ENCODE measurements at places on chromosomes 6 and 20.

- peaks cover 12% of the 10 kb centered on the region for H3K4me1 ChIP-seq
- no peak overlapping the region for H3K4me3 ChIP-seq
- no peaks in the 10 kb centered on the region for H3K36me3 ChIP-seq
- H3K27me3 ChIP-seq: no peaks in the 10 kb centered on the region
These were observed 3.4 kb upstream of the HELZ2 start for GRCh38 chr20:63577317-63577894.

DNA sequence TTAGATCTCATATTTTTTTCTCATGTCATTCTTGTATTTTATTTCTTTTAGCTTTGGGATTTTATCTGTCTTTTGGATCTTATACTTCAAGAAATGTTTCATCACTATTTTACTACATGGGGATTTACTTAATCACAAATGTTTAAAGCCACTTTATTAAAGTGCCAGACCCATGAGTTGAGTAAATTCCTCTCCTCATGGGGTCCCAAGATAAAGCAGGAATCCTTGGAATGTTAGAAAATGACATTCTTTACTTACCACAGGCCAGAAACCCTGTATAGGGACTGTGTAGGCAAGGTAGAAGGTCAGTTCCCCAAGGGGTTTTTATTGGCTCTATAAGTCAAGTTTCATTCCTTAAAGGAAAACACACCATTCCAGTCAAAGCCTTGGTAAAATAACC is 28.4 kb upstream of the OR2J2 start:
- H3K27ac ChIP-seq: no peak overlapping the region
- no peak overlapping the region for H3K4me3 ChIP-seq
- no peaks in the 10 kb centered on the region for H3K27me3 ChIP-seq
- H3K36me3 ChIP-seq: no peaks in the 10 kb centered on the region
- DNase-seq: no peak
- no peaks in the 10 kb centered on the region for H3K4me1 ChIP-seq

GRCh38 chr6:47414423-47415167 is 63.0 kb upstream of the CD2AP start:
- no peak overlapping the region for H3K27ac ChIP-seq
- H3K4me1 ChIP-seq: peaks cover 16% of the 10 kb centered on the region
- H3K4me3 ChIP-seq: peak overlapping the region; percentile 66
- DNase-seq: peak; percentile 54

- H3K4me1 ChIP-seq: no peaks in the 10 kb centered on the region
- no peak for DNase-seq
- no peak overlapping the region for H3K27ac ChIP-seq
- no peak overlapping the region for H3K4me3 ChIP-seq
- no peaks in the 10 kb centered on the region for H3K36me3 ChIP-seq
- H3K27me3 ChIP-seq: no peaks in the 10 kb centered on the region
These were observed 164.4 kb downstream of the SIM1 start for GRCh38 chr6:100300221-100300736.

DNA sequence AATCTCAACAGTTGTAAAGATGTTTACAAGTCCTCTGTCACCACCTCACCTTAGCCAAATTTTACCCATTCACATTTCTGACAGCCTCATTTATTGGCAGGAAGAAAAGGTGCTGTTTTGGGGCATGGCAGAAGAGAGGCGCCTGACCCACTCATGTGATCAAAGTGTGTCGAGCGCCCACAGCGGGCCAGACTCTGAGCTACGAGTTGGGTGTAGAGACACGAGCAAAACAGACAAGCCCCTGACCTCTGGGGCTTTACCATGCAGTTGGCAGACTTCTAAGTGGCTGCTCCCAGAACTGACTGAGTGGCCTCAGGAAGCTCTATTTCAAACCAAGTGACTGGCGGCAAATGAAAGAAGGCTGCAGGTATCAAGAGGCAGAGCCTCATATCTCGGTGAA is 167.0 kb downstream of the SOBP start:
- peak overlapping the region; percentile 92 for H3K27ac ChIP-seq
- H3K27me3 ChIP-seq: no peaks in the 10 kb centered on the region
- peak; percentile 81 for DNase-seq
- H3K4me3 ChIP-seq: peak overlapping the region; percentile 70
- H3K36me3 ChIP-seq: no peaks in the 10 kb centered on the region
- peaks cover 68% of the 10 kb centered on the region for H3K4me1 ChIP-seq

- H3K27ac ChIP-seq: no peak overlapping the region
- no peak for DNase-seq
- H3K4me3 ChIP-seq: no peak overlapping the region
- H3K27me3 ChIP-seq: no peaks in the 10 kb centered on the region
- H3K4me1 ChIP-seq: peaks cover 3% of the 10 kb centered on the region
- no peaks in the 10 kb centered on the region for H3K36me3 ChIP-seq
These were observed 62.7 kb downstream of the EDN3 start for GRCh38 chr20:59363101-59363500.

- no peaks in the 10 kb centered on the region for H3K27me3 ChIP-seq
- H3K4me1 ChIP-seq: no peaks in the 10 kb centered on the region
- no peak overlapping the region for H3K4me3 ChIP-seq
- no peak overlapping the region for H3K27ac ChIP-seq
These were observed 39.7 kb upstream of the PHIP start for GRCh38 chr6:79117752-79118151.

DNA sequence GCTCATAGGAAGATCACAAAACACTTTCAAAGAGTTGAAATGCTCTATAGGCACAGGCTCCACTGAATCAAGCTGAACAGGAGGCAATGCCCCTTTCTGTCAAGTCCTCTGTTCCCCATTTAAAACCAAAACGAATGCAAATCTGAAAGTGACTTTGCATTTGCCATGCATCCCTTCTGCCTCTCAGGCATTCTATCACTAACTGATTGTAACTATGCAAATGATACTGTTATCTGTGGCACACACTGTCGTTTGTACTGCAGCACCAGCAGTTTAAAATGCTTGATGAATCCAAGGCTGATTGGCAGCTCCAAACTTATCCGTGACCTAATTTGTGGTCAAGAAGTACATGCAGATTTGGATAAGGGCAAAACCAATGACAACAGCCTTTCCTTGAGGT is 1067.5 kb upstream of the MAP3K7 start:
- H3K36me3 ChIP-seq: no peaks in the 10 kb centered on the region
- no peaks in the 10 kb centered on the region for H3K4me1 ChIP-seq
- no peaks in the 10 kb centered on the region for H3K27me3 ChIP-seq
- no peak for DNase-seq
- no peak overlapping the region for H3K27ac ChIP-seq

DNA sequence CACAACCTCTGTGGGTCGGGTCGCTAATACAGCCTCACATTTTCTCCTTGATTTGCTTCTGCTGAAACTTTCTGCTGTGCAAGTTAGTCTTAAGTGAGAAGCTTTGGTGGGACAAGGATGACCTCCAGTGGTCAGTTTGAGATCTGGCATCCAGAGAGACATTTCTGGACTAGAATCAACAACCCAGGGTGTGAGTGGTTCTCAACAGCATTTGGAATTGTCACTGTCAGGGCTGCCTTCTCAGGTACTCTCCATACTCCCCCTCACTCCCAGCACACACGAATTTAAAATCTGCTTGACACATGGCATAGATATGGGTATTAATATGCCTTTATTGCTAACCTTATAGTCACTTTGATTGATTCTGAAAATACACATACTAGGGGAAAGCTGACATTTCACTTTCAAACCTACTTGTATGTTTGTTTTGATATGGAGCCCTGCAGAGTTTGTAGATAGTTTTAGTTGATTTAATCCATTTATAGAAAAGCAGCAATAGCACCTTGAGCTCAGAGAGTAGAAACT is 13.2 kb downstream of the OTOR start:
- peak; percentile 86 for DNase-seq
- no peak overlapping the region for H3K27ac ChIP-seq
- no peak overlapping the region for H3K4me3 ChIP-seq
- no peaks in the 10 kb centered on the region for H3K4me1 ChIP-seq
- H3K27me3 ChIP-seq: no peaks in the 10 kb centered on the region

- no peak overlapping the region for H3K4me3 ChIP-seq
- no peak overlapping the region for H3K27ac ChIP-seq
- no peaks in the 10 kb centered on the region for H3K36me3 ChIP-seq
- no peaks in the 10 kb centered on the region for H3K27me3 ChIP-seq
- H3K4me1 ChIP-seq: no peaks in the 10 kb centered on the region
These were observed 184.3 kb upstream of the SYNCRIP start for GRCh38 chr6:85826997-85827396.

GRCh38 chr20:19839053-19839452 is 81.0 kb downstream of the RIN2 start:
- no peak overlapping the region for H3K27ac ChIP-seq
- H3K27me3 ChIP-seq: no peaks in the 10 kb centered on the region
- DNase-seq: no peak
- no peak overlapping the region for H3K4me3 ChIP-seq
- no peaks in the 10 kb centered on the region for H3K36me3 ChIP-seq
- peaks cover 18% of the 10 kb centered on the region for H3K4me1 ChIP-seq

- no peak for DNase-seq
- no peak overlapping the region for H3K4me3 ChIP-seq
- H3K4me1 ChIP-seq: no peaks in the 10 kb centered on the region
- no peaks in the 10 kb centered on the region for H3K27me3 ChIP-seq
- H3K36me3 ChIP-seq: no peaks in the 10 kb centered on the region
These were observed 117.7 kb upstream of the BACH2 start for GRCh38 chr6:90414352-90414751.

DNA sequence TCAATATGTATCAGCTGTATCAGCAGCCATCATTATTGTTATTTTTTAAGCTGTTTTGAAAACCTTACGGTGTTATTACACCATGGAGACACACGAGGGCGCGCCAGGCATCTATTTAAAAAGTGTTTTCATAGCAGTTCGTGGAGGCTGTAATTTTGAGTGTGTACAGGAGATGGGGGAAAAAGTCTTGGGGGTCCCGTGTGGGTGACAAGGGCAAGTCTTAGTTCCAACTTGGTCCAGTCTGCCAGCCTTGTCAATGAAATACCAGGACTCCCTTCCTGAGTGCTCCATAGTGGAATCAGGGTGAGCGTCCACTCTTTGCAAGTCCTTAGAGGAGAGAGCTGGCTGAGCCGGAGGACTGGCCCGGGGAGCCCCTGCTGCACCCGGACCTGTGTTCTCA is 43.3 kb downstream of the SLC2A10 start:
- peak; percentile 84 for DNase-seq
- no peak overlapping the region for H3K27ac ChIP-seq
- peaks cover 17% of the 10 kb centered on the region for H3K4me1 ChIP-seq
- no peaks in the 10 kb centered on the region for H3K27me3 ChIP-seq
- no peak overlapping the region for H3K4me3 ChIP-seq
- no peaks in the 10 kb centered on the region for H3K36me3 ChIP-seq

DNA sequence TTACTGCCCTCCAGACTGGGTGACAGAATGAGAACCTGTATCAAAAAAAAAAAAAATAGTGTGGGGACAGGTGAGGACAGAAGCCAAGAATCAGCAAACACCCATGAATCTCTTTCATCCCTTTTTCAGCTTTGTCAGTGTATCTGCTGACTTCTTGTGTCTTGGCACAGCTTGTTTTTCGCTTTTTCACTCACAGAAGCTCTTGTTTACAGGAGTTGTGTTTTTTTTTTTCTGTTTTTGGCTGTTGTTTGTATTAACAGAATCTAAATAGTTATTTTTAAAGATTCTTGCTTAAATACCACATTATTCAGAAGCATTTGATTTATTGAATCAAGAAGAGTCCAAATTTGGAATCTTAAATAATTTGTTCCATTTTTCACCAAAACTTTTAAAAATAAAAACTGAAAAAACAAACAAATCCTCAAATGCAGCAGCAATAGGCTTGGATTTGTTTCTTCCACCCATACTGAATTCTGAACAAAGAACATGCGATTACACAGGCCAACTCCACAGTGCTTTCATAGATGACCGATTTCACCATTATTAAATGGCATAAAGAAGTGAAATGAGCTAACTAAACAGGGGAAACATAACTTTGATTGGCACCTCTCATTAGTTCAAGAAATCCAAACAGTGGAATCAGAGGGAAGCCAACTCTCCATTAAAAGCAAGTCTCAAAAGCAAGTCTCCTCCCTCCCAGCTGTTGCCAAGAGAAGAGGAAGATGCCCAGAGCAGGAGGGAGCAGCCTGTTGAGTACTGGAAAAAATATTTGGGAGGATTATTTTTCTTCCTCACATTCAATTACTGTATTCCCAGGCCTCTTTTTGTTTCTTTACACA is 27.2 kb upstream of the GPR63 start:
- no peak overlapping the region for H3K27ac ChIP-seq
- H3K36me3 ChIP-seq: no peaks in the 10 kb centered on the region
- H3K27me3 ChIP-seq: no peaks in the 10 kb centered on the region
- H3K4me1 ChIP-seq: no peaks in the 10 kb centered on the region
- no peak overlapping the region for H3K4me3 ChIP-seq
- no peak for DNase-seq

DNA sequence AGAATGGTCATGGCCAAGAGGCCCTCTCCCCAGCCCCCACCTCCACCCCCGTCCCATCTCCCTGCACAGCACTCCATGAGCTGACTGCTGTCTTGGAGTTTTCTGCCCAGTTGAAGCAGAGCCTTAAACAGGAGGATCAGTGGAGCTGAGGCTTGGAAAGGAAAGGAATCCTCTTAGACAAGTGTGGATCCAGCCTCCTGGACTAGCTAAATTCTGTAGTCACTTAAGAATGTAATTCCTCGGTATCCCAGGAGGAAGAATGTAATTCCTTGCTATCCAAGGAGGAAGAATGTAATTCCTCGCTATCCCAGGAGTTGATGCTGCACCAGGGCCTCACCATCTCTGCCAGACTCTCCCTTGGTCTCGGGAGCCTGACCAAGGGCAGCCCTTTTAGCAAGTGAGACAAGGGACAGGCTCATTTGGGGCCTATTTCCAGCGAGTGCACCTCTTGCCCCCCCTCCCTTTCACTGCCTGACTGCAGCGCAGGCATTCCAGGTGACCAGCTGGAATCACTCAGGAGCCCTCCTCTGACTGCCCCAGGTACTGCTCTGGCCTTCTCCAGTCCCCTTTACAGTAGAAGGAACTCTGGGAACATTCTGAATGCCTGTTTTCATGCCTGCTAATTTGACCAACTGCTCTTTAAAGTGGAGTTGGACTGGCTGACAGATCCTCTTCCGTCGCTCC is 76.2 kb downstream of the TCP11 start:
- no peaks in the 10 kb centered on the region for H3K36me3 ChIP-seq
- H3K4me3 ChIP-seq: no peak overlapping the region
- H3K4me1 ChIP-seq: peaks cover 5% of the 10 kb centered on the region
- no peak for DNase-seq
- no peak overlapping the region for H3K27ac ChIP-seq
- H3K27me3 ChIP-seq: no peaks in the 10 kb centered on the region

- peaks cover 19% of the 10 kb centered on the region for H3K4me1 ChIP-seq
- no peaks in the 10 kb centered on the region for H3K27me3 ChIP-seq
- no peak overlapping the region for H3K4me3 ChIP-seq
- no peak for DNase-seq
- H3K27ac ChIP-seq: no peak overlapping the region
These were observed 45.9 kb upstream of the EMILIN3 start for GRCh38 chr20:41412324-41413120.

- H3K27me3 ChIP-seq: no peaks in the 10 kb centered on the region
- H3K27ac ChIP-seq: no peak overlapping the region
- H3K36me3 ChIP-seq: no peaks in the 10 kb centered on the region
- DNase-seq: no peak
- no peaks in the 10 kb centered on the region for H3K4me1 ChIP-seq
These were observed 82.2 kb downstream of the ZDHHC14 start for GRCh38 chr6:157462956-157463742.

- peak overlapping the region; percentile 75 for H3K27ac ChIP-seq
- H3K4me3 ChIP-seq: peak overlapping the region; percentile 71
- peaks cover 40% of the 10 kb centered on the region for H3K4me1 ChIP-seq
- H3K27me3 ChIP-seq: no peaks in the 10 kb centered on the region
These were observed 587 bp upstream of the BTN3A1 start for GRCh38 chr6:26401389-26401986.

GRCh38 chr20:44803383-44803941 is 6.9 kb downstream of the RIMS4 start:
- no peak overlapping the region for H3K4me3 ChIP-seq
- no peaks in the 10 kb centered on the region for H3K4me1 ChIP-seq

Measured in Karpas-422 (cell line).